ENCODE measurements at places on chromosomes 12 and 14. TPM values are rescaled to one million over a fixed set of nuclear protein-coding genes. Genes with fewer than 3 reads are reported as not detected.

DNA sequence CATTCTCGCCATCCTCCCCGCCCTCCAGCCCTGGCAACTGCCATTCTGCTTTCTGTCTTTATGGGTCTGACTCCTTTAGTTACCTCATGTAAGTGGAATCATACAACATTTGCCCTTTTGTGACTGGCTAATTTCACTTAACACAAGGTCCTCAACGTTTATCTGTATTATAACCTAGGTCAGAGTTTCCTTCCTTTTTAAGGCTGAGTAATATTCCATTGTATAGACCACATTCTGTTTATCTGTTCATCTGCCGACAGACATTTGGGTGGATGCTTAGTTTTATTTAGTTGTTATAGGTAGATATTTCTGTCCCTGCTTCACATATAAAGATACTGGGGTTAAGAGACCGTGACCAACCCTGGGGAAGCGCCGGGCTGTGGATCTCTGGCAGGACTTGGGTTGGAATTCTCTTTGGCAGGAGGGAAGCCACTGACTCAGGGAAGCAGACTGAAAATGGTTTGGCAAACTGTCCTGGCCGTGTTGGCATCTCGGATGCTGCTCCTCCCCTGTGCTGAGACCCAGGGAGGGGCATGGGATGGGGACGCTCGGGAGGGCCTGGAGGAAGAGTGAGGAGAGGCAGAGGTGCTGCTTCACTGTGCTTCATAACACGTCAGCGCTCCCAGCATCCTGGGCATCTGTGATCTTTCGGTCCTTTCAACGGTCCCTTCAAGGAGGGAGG, 38.9 kb downstream of the TEAD4 start:
- DNase-seq = no peak

DNA sequence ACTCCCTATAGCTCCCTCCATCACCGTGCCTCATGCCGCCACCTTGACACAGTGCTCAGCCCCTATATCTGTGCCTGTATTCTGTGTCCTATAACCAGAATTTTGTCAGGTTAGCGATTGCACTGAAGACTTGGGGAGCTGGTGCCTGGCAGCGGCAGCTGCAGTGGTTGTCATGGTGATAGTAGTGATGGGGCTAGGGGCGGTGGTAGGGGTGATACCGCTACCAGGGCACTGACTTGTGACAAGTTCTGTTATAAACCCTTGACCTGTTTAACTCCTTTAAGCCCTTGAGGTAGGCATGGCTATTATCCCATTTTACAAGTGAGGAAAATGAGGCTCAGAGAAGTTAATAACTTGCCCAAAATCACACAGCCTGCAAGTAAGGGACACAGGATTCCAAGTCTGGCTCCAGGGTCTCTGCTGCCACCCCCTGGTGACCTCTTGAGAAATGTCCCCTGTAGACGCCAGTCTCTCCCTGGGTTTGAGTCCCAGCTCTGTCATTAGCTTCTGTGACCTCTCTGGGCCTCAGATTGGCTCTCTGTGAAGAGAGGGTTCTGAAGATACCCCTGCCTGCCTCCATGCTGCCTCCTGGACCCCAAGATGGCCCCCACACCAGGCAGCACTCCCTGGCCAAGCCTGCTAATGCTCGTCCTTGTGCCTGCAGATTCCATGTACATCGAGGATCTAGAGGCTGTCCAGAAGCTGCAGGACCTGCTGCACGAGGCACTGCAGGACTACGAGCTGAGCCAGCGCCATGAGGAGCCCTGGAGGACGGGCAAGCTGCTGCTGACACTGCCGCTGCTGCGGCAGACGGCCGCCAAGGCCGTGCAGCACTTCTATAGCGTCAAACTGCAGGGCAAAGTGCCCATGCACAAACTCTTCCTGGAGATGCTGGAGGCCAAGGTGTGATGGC, 121.9 kb downstream of the ESRRB start:
- no peak for DNase-seq

GRCh38 chr12:46071335-46071734, 81.0 kb upstream of the SCAF11 start:
- no peak for DNase-seq

Gene TAS2R31
- 2.2 TPM for polyA plus RNA-seq

Gene B4GALNT3
- polyA plus RNA-seq = 18.3 TPM

Gene ART4
- 0.22 TPM for polyA plus RNA-seq

Data from left kidney (tissue), 8 donors.